ENCODE measurements at places on chromosomes 4 and X. TPM values are rescaled to one million over a fixed set of nuclear protein-coding genes. Genes with fewer than 3 reads are reported as not detected.

GRCh38 chr4:98739751-98740150 is 81.3 kb upstream of the TSPAN5 start:
- H3K36me3 ChIP-seq: no peaks in the 10 kb centered on the region
- no peaks in the 10 kb centered on the region for H3K27me3 ChIP-seq
- H3K4me3 ChIP-seq: no peak overlapping the region
- no peaks in the 10 kb centered on the region for H3K4me1 ChIP-seq

The IL3RA gene
- polyA plus RNA-seq: 3.4 TPM

The PSAPL1 gene
- 5.9 TPM for polyA plus RNA-seq

DNA sequence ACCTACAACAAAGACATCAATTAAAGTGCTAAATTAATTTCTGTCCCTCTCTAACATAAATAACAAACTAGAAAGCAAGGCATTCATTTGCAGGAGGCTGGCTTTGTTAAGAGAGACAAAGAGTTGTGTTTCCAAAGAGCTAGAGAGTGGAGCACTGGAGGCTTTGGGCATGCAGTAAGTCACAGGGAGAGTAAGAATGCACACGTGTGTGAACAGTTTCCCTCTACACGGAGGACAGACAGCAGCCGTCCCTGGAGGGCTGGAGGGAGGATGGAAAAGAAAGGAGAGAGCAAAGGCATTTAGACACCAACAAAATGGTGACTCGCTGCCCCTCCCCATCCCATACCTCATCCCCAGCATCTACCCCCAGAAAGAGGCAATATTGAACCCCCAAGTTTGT is 20.4 kb upstream of the DCHS2 start:
- H3K4me3 ChIP-seq: no peak overlapping the region
- no peak for DNase-seq
- H3K4me1 ChIP-seq: no peaks in the 10 kb centered on the region
- no peaks in the 10 kb centered on the region for H3K36me3 ChIP-seq
- H3K27ac ChIP-seq: no peak overlapping the region

The SPANXN3 gene
- not detected for polyA plus RNA-seq

DNA sequence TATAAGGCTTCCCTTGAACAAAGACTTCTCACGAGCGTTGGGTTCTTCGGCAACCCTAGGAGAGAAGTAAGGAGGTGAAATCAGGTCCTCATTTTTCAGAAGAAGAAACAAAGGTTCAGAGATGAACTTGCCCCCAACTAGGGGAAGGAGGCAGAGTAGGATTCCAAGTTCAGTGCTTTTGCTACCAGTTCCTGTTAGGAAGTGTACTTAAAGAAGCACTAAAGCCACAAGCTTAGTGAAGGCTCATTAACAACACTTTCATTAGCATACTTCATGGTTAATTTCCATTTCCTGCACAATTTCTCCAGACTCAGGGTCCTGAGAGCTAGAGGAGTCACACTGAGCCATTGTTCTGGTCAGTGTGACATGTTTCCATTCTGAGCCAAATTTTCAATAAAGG is 52.1 kb downstream of the VSIG4 start:
- H3K27ac ChIP-seq: no peak overlapping the region
- no peaks in the 10 kb centered on the region for H3K4me1 ChIP-seq
- no peaks in the 10 kb centered on the region for H3K36me3 ChIP-seq
- no peaks in the 10 kb centered on the region for H3K27me3 ChIP-seq

- H3K4me3 ChIP-seq: no peak overlapping the region
- peak; percentile 91 for DNase-seq
- no peaks in the 10 kb centered on the region for H3K36me3 ChIP-seq
- H3K27me3 ChIP-seq: no peaks in the 10 kb centered on the region
- H3K4me1 ChIP-seq: peaks cover 8% of the 10 kb centered on the region
Measured at GRCh38 chr4:81314196-81314896, 99.3 kb upstream of the PRKG2 start.

DNA sequence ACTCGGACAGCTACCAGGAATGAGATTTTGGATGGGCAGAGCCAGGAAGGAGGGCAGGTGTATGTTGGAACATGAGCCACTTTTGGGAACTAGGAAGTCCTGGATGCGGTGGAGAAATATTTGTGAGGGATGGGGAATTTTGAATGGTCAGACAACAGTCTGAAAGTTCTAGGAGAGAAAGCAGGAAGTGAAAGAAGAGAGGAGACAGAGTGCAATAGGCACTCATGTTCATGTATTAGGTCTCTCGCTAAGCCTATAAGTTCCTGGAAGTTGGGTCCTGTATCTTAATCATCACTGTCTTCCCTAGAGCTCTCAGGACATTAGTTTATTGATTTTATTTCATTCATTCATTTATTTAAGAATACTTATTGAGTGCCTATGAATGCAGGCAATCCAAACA is 65.7 kb upstream of the CITED1 start:
- no peaks in the 10 kb centered on the region for H3K36me3 ChIP-seq
- H3K27ac ChIP-seq: no peak overlapping the region
- no peaks in the 10 kb centered on the region for H3K4me1 ChIP-seq
- no peak overlapping the region for H3K4me3 ChIP-seq
- no peaks in the 10 kb centered on the region for H3K27me3 ChIP-seq

- H3K27ac ChIP-seq: no peak overlapping the region
- no peaks in the 10 kb centered on the region for H3K27me3 ChIP-seq
- H3K4me3 ChIP-seq: no peak overlapping the region
- H3K4me1 ChIP-seq: no peaks in the 10 kb centered on the region
Measured at GRCh38 chr4:127151941-127152340, 480.8 kb upstream of the INTU start.

DNA sequence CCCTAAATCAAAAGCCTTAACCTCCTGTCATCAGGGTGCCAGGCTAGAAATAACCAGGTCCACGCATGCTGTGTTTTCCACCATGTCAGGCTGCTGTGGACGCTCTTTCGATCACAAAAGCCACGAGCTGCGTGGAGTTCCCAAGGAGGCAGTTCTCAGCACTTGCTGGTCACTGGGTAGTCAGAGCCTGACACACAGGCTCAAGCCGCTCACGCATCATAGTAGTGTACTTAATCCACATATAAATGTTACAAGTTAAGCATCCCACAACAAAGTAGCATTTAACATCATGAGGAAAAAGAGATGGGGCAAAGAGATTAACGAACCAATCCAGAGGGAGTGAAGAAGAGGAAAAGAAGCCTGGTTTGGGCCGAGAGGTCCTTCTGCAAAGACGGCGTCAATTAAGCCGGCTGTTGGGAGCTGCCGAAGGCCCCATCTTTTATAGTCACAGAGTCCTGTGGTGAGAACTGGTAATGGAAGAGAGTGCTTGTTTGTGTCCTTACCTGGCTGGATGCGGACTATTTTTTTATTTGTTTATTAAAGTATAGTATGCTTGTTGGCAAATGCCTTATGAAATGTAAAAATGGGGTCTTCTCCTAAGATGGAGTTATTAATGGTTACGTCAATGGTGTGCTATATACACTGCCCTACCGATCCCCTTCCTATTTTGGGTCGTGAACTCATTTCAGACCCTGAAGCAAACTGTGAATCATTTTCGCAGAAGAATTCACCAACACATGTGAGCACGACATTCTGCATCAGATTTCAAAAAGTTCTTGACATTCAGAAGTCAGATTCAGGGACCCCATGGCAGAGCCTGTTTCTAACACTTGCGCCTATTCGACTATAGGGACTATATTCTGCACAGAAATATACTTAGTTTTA is 675 bp downstream of the PRIMPOL start:
- H3K4me1 ChIP-seq: peaks cover 21% of the 10 kb centered on the region
- DNase-seq: peak; percentile 47
- peak overlapping the region; percentile 63 for H3K27ac ChIP-seq
- peak overlapping the region; percentile 97 for H3K4me3 ChIP-seq
- no peaks in the 10 kb centered on the region for H3K36me3 ChIP-seq

The RASGEF1B gene
- polyA plus RNA-seq: 3.7 TPM

DNA sequence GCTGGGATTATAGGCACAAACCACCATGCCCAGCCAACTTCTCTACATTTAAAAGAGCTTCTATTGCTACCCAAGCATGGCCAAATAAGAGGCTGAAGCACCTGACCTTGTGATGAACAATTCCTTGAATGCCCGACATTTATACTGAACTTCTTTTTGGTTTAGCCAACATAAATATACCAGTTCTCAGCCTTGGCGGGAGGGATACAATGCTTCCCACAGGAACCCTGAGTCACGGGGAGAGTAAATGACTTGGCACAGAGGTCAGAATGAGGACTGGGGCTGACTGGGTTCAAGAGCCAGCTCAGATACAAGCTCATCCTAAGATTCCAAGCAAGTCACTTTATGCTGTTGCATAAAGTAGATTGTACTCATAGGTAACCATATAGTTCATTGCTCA is 6.1 kb downstream of the HOPX start:
- no peaks in the 10 kb centered on the region for H3K36me3 ChIP-seq
- no peaks in the 10 kb centered on the region for H3K27me3 ChIP-seq
- H3K4me3 ChIP-seq: no peak overlapping the region
- no peak for DNase-seq
- no peak overlapping the region for H3K27ac ChIP-seq

The TLR7 gene
- polyA plus RNA-seq: not detected

The FAAH2 gene
- polyA plus RNA-seq: 2.0 TPM

The GPC4 gene
- 24.8 TPM for polyA plus RNA-seq

- H3K27ac ChIP-seq: no peak overlapping the region
- H3K27me3 ChIP-seq: no peaks in the 10 kb centered on the region
- H3K4me3 ChIP-seq: no peak overlapping the region
- peaks cover 52% of the 10 kb centered on the region for H3K4me1 ChIP-seq
- no peaks in the 10 kb centered on the region for H3K36me3 ChIP-seq
Measured at GRCh38 chr4:184810720-184811119, 15.0 kb downstream of the ACSL1 start.

The NLGN3 gene
- 8.1 TPM for polyA plus RNA-seq

The RNF150 gene
- polyA plus RNA-seq: 20.1 TPM

DNA sequence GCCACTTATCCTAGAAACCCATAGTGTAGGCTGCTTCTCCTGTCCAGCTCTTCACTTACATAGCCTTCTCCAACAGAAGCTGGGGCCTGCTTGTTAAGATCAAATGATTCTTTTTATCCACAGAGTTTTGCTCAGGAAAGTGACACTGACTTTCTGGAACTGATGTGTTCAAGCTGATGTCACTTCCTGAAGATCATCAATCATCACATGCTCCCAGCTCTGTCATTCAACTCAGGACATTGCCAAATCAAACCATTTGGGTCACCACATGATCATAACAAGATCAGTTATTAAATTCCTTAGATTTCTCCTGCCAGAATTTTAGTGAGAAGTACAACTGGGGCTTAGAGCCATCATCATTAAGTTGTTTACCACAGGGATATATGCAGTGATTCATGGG is 39.4 kb downstream of the GLRA3 start:
- H3K4me1 ChIP-seq: no peaks in the 10 kb centered on the region
- no peaks in the 10 kb centered on the region for H3K27me3 ChIP-seq
- no peak overlapping the region for H3K4me3 ChIP-seq
- no peaks in the 10 kb centered on the region for H3K36me3 ChIP-seq
- H3K27ac ChIP-seq: no peak overlapping the region
- DNase-seq: no peak

The CFAP299 gene
- 0.34 TPM for polyA plus RNA-seq

The FAM241A gene
- polyA plus RNA-seq: 4.3 TPM

DNA sequence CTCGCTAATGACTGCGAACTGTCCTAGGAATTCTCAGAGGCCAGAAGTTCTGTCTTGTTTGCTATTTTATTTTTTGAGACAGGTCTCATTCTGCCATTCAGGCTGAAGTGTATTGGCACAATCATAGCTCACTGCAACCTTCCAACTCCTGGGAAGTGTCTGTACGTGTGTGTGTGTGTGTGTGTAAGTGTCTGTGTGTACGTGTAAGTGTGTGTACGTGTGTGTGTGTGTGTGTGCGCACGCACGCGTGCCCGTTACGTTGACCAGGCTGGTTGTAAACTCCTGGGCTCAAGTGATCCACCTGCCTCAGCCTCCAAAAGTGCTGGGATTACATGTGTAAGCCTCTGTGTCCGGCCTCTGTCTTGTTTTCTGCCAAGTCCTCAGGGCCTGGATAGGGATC is 10.4 kb upstream of the CDK16 start:
- no peaks in the 10 kb centered on the region for H3K4me1 ChIP-seq
- no peak overlapping the region for H3K4me3 ChIP-seq

- H3K4me1 ChIP-seq: no peaks in the 10 kb centered on the region
- no peak overlapping the region for H3K4me3 ChIP-seq
- peaks cover 22% of the 10 kb centered on the region for H3K36me3 ChIP-seq
- H3K27ac ChIP-seq: no peak overlapping the region
- DNase-seq: no peak
Measured at GRCh38 chr4:106338671-106339070, 22.3 kb downstream of the AIMP1 start.
